ENCODE measurements at places on chromosomes 7 and 10.

- DNase-seq, result no peak
Measured at GRCh38 chr7:99258501-99258900, 14.1 kb upstream of the MYH16 start.

DNA sequence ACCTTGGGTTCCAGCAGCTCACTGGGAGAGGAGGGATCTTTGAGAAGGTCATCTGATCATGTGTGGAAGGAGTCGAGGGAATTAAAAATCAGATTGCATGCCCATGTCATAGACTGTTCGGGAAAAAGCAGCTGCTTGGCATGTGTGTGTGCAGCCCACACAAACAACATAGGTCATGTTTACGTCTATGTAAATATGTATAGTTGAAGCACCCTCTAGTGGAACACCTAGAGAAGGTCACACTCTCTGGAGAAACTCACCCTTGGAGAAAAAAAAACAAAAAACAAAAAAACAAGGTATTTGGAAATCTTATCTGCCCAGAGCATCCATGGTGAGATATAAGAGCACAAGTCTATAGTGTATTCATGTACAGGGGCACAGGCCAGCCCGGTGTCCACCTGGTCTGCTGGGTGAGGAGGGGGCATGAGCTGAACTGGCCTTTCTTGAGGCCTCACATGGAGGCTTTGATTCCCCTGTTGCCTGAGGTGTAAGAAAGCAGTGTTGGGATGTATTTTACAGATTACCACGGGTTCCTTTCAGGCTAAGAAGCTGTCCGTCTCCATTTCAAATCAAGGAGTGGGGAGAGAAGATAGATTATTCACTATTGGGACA is 98.0 kb downstream of the NPY start:
- DNase-seq, result peak; percentile 27

DNA sequence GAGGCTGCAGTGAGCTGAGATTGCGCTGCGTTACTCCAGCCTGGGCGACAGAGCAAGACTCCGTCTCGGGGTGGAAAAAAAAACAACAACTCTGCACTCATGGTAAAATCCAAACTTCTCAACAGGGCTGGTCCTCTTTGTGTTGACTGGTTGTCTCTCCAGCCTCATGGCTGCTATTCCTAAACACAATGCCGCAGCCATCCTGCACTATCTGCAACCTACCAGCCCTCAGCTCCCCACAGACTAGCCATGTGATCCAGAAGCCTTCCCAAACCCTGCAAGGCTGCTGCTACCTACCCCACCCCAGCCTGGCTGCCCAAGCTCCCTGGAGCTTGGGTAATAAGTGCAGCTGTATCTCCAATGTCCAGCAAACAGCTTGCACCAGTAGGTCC is 11.7 kb downstream of the ZYX start:
- DNase-seq, result no peak

DNA sequence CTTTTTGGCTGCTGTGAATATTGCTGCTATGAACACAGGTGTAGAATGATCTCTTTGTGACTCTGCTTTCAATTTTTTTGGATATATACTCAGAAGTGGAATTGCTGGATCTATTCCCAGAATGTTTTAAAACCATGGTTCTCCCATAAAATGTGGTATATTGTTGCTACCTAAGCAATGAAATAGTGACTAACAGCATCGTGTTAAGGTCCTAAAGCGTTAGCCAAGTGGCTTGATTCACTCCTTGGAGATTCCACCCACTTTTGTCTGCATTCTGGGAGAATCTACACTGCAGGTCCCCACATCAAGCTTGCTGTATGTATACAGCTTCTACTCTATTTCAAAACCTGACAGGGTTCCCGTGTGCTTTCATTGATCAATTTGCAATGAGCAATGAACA is 105.6 kb downstream of the CDK6 start:
- DNase-seq, result no peak

DNA sequence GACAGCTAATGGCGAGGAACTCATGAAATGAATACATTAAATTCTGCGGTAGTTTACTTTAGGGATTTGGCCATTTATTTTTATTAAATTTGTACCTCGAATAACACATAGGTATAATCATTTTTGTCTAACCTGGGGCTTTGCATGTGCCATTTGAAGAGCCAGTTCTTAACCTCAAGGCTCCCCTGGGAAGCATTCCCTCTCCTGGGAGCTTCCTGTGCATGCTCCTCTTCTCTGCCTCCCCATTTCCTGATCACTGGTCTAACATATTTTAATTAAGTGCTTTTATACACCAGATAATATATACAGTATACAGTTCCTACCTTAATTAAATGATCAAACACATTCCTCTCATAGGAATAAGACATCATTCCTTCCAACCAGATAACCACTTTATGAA is 183.9 kb upstream of the FZD1 start:
- DNase-seq, result no peak

- no peak for DNase-seq
Measured at GRCh38 chr7:2104716-2105115, 128.0 kb downstream of the MAD1L1 start.

DNA sequence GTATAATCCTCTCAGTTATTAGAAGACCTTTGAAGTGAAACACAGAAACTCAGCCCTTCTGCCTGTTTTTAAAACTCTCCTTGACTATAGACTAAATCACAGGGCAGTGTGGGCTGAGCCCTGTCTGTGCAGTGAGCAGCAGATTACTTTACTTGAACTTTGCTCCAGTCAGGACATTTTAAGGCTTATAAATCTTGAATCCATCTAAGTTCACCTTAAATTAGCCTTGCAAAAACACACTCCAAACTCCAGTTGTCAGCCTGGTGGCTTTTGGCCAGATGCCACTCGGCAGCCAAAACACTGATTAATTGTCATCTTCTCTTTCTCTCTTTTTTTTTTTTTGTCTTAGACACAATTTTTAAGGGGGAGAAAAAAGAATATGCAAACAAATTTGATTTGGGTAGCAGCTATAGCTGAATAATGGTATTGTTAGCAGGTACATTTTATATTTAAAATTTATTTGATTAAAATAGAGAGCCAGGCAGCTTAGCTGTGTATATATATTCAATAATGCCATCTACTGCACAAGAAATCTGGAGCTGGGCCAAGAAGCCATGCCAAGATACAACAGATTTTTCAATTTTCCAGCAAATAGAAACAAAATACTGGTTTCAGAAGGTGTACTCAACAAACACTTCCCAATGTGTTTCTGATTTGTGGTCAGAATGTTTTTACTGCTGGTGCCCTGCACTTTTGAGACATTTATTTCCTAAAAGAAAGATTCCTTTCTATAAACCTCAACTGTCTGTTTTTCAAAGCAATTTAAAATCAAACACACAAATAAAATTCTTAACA is 247.7 kb downstream of the TFEC start:
- no peak for DNase-seq

GRCh38 chr7:8151161-8151725 is 110.7 kb downstream of the ICA1 start:
- DNase-seq, result no peak

DNA sequence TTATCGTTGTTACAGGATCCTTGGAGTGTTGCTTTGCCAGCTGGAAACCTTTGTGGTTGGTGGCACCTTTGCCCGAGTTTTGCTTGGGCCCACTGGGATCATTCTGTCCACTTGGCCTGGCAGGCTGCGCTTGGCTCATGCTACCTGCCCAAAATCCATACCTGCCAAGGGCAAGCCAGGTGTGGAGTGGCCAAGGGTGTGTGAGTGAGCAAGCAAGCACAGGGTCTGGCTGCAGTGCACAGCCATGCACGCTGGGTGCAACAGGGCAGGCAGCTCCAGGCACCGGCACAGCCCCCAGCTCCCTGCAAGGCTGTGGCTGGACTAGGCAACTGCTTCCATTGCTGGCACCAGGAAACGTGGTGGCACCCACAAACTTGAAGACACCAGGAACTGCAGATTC is 421.8 kb downstream of the ARL4A start:
- no peak for DNase-seq

GRCh38 chr7:117285826-117286225 is 37.0 kb downstream of the WNT2 start:
- no peak for DNase-seq

GRCh38 chr10:109961174-109962001 is 38.1 kb upstream of the XPNPEP1 start:
- no peak for DNase-seq

- DNase-seq, result no peak
Measured at GRCh38 chr10:91684841-91685240, 52.0 kb upstream of the PPP1R3C start.

DNA sequence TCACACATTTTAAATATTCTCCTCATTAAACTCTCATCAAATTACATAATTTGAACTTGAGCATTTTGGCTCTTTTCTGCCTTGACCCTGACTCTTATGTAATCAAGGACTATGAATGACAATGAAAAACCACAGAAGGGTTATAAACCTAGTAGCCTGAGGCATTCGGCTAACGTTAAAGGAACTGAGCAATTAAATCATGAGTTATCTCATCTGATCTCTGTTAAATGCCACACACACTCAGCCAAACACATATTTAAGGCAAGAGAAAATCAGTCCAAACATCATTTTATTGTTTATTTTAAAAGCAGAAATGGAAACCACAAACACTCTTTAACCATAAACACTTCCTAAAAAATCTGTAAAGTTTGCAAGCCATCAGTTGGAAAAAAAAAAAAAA is 204.3 kb downstream of the DGKI start:
- DNase-seq, result no peak

DNA sequence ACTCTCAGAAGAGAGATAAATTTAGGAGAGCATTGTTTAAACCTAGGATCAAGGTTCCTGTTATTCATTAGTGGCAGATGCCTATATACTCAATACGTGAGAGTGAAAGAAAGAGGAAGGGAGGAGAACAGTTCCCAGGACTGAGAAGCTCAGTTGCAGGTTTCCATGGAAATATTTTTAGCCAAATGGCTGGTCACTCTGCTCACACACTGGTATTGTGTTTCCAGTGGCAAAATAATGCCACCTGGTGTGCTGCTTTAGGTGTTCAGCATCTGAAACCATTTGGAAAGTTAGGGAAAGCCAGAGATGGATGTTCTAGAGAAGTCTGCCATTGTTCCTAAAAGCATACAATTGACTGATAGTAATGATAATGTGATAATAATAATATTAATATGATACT is 827.7 kb downstream of the SORCS3 start:
- DNase-seq, result no peak

DNA sequence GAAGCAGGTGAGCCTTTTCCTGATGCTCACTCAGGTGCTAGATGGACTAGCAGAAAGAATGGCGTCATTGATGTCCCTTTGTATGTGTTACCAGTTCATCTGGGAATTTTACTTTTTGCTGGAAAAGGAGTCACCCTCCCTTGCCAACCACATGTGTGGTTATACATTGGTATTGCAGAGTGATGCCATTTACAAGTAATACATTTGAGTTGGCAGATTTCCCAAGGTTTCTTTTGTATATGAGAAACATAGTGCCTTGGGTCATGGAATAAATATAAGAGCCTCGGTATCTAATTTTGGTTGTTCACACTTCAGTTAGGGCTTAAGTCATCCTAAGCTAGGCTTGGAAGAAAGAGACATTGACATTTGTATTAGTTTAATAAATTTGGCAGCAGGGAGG is 10.4 kb upstream of the ATXN7L1 start:
- DNase-seq, result no peak

GRCh38 chr10:27366769-27367168 is 126.2 kb upstream of the ACBD5 start:
- no peak for DNase-seq

DNA sequence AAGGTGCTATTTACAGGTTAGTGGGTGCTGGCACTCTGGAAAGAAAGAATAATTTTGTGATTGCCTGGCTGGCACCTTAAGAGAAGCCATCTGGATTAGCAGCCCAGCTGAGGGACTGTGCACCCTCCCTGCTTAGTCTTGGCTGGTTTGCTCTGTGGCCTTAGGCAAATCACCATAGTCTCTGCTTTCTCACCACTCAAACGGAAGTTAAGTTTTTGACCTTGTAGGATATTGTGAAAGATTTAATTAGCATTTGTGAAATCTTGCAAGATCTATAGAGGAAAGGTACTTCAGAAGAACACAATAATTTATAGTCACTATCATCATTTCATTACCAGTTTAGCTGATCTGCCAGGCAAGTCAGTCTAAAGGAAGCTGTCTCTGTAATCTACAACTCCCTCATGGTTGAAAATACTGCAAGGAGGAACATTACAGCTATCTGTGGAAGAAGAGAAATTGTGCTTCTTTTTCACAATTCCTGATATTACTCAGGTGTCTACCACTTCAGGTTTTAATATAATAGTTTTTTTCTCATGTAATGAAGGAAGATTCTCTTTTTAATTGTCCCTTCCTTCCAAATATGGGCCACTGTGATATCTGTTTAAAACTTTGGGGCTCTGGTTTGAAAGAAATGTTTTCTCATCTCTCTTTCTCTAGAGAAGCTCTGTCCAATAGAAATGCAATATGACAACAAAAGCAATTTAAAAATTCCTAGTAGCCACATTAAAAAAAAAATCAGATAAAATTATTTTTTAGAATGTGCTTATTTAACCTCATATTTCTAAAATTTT is 219.6 kb downstream of the PTEN start:
- no peak for DNase-seq

- no peak for DNase-seq
Measured at GRCh38 chr7:1902231-1902855, 232.3 kb downstream of the ELFN1 start.

DNA sequence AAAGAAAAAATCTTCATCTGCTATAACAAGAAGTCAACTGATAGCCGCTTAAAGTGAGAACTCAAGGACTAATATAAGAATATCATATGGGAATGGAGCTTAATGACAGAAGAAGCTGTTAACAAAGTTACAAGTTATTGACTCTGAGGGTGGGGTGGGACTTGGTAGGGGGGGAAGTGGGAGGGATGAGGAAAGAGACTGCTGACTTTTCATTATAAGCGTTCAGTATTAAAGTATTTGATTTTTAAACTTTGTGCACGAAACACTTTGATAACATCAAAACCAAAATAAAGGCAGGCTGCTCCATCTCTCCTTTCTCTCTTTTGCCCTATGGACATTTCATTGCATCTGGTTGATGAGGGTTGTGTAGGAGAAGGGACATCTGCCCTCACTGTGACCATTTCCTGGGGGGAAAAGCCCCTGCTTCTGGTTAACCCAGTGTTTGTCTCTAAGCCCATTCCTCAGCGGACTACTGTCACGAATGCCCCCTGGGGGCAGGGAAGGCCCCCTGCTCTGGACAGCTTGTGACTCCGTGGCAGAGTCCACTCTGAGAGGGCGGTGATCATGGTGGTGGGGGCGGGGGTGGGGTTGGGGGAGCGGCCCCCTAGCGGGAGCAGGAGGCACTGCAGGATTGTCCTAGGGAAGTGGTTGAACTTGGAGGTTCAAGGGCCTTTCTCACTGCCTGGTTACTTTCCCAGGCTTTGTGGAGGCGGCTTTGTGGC is 17.4 kb downstream of the SLC13A4 start:
- peak; percentile 18 for DNase-seq

GRCh38 chr10:82308641-82309040 is 433.6 kb downstream of the NRG3 start:
- peak; percentile 35 for DNase-seq

DNA sequence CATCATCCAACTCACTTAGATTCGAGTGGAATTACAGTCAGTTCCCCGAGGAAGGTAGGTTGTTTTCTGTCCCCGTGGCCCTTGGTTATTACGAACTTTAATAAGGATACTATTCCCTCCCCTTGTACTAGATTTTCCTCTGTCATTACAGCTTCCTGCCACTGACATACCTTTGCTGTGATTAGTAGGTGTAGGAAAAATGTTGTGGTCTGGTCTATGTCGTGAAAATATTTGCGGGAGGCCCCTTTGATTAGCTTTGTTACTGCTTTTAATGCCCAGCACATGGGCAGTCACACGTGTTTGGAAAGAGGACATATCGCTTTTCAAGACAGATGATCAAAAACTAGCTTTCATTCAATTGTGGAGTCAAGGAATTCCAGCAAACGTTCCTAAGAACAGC is 92.2 kb downstream of the GATA3 start:
- DNase-seq, result no peak
